Aorta (tissue), 5 donors: ENCODE measurements at places on chromosomes 7 and 10.

- no peak overlapping the region for H3K4me3 ChIP-seq
- no peaks in the 10 kb centered on the region for H3K36me3 ChIP-seq
- H3K4me1 ChIP-seq = no peaks in the 10 kb centered on the region
- H3K27me3 ChIP-seq = no peaks in the 10 kb centered on the region
Observed at GRCh38 chr7:111290419-111290818, 199.5 kb downstream of the LRRN3 start.

- H3K36me3 ChIP-seq = no peaks in the 10 kb centered on the region
- H3K4me3 ChIP-seq = no peak overlapping the region
- no peak for DNase-seq
- H3K27me3 ChIP-seq = no peaks in the 10 kb centered on the region
Observed at GRCh38 chr10:30705625-30706149, 76.1 kb upstream of the LYZL2 start.

GRCh38 chr7:33193308-33193864, 64.0 kb downstream of the BBS9 start:
- no peak overlapping the region for H3K4me3 ChIP-seq
- no peak for DNase-seq
- no peaks in the 10 kb centered on the region for H3K4me1 ChIP-seq
- no peaks in the 10 kb centered on the region for H3K27me3 ChIP-seq
- H3K27ac ChIP-seq = no peak overlapping the region
- no peaks in the 10 kb centered on the region for H3K36me3 ChIP-seq

- no peaks in the 10 kb centered on the region for H3K27me3 ChIP-seq
- DNase-seq = no peak
- no peak overlapping the region for H3K27ac ChIP-seq
- H3K36me3 ChIP-seq = no peaks in the 10 kb centered on the region
- H3K4me3 ChIP-seq = no peak overlapping the region
- no peaks in the 10 kb centered on the region for H3K4me1 ChIP-seq
Observed at GRCh38 chr10:45375716-45376231, 1.8 kb downstream of the ALOX5 start.

DNA sequence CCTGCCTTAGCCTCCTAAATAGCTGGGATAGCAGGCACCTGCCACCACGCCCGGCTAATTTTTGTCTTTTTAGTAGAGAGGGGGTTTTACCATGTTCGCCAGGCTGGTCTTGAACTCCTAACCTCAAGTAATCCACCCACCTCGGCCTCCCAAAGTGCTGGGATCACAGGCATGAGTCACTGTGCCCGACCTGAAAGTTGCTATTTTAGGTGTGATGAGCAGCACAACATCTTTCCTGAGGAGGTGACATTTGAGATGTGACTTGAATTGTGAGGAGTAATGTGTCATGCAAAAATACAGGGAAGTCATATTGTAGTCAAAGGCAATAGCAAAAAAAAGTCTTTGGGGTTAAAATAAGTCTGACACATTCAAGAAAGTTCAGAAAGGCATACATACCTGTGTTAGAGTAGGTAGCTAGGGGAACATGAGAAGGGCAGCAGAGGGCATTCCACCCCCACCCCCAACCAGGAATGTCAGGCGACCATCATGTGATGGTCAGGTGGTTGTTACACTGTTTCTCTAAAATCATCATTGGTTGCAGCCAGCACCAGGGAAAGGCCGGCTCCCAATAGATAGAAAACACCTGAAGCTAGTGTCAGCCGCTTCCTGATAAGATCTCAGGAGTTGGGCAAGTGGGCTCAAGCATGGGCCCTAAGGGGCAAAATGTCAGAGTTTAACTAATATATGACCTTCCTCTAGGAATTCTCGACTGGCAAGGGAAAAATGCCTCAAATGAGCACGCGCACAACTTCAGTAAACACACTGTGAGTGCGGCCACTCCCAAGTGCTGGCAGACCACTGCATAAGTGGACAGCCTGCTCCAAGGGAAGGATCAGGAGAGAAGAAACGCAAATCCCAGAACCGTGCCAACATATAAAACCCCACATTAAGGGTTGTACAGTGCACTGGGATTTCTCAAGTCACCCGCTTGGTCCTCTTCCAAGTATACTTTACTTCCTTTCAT, at the start of gene TACC2:
TACC2 (plus strand) TSS at position 803 of the 964 bp plus-strand sequence. CDS start 32,819 bp downstream, outside the sequence.
- no peak within 1 kb of the TSS for H3K27ac ChIP-seq
- H3K36me3 ChIP-seq = no peaks in the 10 kb centered on the region

DNA sequence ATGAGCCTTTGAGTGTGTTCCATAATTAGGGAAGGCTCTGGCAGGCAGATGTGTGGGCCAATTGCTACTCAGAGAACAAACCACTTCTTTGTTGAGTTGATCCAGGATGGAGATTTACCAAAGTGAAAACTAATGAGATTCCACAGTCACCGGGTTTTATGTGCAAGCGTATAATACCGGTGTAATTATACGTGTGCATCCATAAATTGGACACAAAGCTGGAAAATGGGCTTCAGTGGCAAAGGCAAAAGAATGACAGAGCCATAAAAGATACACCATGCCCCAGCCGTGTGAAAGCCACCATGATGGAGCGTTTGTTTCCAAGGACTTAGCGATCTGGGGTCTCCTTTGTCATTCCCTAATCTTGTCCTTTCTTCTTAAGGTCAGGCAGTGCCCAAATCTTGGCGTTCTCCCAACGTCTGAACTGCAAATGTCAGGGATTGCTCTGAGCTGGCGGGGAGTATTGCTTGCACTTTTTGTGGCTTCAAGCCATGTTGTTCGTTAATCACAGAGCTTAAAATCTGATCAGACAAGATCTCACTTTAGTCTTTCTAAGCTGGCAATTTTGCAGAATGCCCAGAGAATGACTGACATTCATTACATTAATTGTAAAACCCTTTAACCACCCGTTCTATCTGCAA, 70.1 kb downstream of the NPTX2 start:
- H3K27ac ChIP-seq = no peak overlapping the region
- no peaks in the 10 kb centered on the region for H3K27me3 ChIP-seq
- H3K4me1 ChIP-seq = no peaks in the 10 kb centered on the region
- H3K4me3 ChIP-seq = no peak overlapping the region
- DNase-seq = no peak

GRCh38 chr10:130894471-130894870, 417.1 kb downstream of the TCERG1L start:
- H3K4me1 ChIP-seq = no peaks in the 10 kb centered on the region
- no peak overlapping the region for H3K4me3 ChIP-seq
- no peak for DNase-seq
- no peaks in the 10 kb centered on the region for H3K36me3 ChIP-seq
- no peaks in the 10 kb centered on the region for H3K27me3 ChIP-seq

DNA sequence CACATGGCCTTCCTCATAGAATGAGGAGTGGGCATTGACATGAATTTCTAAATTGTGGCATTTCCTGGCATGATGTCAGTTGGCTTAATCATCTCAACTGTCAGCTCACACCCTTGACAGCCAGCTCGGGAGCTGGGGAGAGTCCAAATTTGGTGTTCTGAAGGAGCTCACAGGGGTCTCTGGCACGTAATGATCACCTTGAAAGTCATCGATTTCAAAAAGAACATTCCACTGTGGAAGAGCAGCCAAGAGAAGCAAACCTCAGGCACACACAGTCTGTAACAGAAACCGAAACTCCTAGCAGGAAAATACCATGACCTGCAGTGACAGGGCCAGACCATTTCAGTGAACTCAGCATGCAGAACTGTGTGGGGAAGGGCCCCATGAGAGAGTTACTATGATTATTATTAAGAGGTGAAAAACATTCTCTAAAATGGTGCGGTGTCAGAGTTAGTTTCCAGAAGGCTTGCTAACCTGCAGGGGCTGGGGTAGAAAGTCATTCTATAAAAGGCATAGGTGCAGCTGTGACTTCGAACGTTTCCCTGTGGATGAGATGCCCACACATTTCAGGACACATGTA, 26.4 kb upstream of the KLF6 start:
- DNase-seq = no peak
- H3K4me1 ChIP-seq = no peaks in the 10 kb centered on the region
- peak overlapping the region; percentile 83 for H3K27ac ChIP-seq
- no peaks in the 10 kb centered on the region for H3K36me3 ChIP-seq
- no peaks in the 10 kb centered on the region for H3K27me3 ChIP-seq

- no peak overlapping the region for H3K27ac ChIP-seq
- H3K4me3 ChIP-seq = no peak overlapping the region
- H3K36me3 ChIP-seq = no peaks in the 10 kb centered on the region
Observed at GRCh38 chr7:1677206-1678080, 7.4 kb downstream of the ELFN1 start.

DNA sequence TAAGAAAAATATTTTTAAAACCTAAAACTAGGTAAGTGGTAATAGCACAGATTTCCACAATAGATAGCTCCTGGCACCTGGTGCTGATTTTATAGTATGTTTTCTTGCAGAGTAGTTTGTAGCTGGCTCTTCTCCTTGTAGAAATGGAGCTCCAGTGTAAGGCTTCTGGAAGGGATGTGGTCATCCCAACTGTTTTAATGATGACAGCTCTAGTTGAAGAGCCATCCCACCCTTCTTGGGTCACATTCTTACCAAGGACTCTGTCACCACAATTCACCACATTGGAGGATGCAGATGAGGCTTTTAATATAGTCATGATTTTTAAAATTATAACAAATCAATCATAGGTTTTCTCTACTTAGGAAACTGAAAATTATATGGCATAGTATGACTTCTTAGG, 31.0 kb downstream of the TES start:
- H3K4me1 ChIP-seq = peaks cover under 1% of the 10 kb centered on the region
- no peaks in the 10 kb centered on the region for H3K27me3 ChIP-seq
- H3K36me3 ChIP-seq = peaks cover 1% of the 10 kb centered on the region

GRCh38 chr7:46781901-46782439, 799.9 kb downstream of the TNS3 start:
- H3K4me1 ChIP-seq = no peaks in the 10 kb centered on the region
- H3K4me3 ChIP-seq = no peak overlapping the region
- no peak for DNase-seq
- H3K27ac ChIP-seq = no peak overlapping the region
- no peaks in the 10 kb centered on the region for H3K27me3 ChIP-seq

DNA sequence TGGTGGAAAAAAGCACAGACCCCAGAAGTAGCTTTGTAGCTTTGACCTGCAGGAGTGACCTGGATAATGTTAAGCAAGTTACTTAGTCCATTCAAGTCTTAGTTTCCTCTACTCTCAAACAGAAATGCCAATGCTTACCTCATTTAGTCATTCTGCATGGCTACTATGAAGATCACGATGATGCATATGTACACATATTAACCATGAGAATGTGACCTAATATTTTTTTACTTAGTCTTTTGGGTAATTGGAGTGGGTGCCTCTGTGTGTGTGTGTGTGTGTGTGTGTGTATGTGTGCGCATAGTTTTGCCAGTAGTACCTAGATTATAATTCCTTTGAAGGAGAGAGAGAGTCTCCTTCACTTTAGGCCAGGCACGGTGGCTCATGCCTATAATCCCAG, 95.8 kb downstream of the NRP1 start:
- no peaks in the 10 kb centered on the region for H3K27me3 ChIP-seq
- no peak overlapping the region for H3K27ac ChIP-seq
- no peaks in the 10 kb centered on the region for H3K36me3 ChIP-seq
- DNase-seq = no peak
- H3K4me1 ChIP-seq = peaks cover 8% of the 10 kb centered on the region
